RPMI7951 (cell line): ENCODE measurements at places on chromosomes 7 and 10.

GRCh38 chr7:112101201-112101846 is 104.9 kb downstream of the DOCK4 start:
- no peak for DNase-seq

DNA sequence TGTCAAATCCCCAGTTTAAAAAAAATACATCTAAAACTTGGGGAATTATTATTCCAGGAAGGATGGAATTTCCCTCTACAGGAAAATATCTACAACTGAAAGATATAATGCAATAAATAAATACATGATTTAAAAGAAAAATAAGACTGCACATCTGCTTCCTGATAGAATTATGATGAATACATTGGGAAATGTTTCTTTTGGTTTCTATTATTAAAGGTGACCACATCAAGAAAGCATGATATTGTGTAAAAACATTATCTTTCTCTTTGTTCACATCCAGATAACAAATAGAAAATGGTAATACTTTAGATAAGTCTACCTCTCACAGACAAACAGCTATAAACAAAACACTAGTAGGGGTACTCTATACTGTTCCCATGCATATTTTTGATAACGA is 19.2 kb downstream of the SEMA3D start:
- DNase-seq: no peak

DNA sequence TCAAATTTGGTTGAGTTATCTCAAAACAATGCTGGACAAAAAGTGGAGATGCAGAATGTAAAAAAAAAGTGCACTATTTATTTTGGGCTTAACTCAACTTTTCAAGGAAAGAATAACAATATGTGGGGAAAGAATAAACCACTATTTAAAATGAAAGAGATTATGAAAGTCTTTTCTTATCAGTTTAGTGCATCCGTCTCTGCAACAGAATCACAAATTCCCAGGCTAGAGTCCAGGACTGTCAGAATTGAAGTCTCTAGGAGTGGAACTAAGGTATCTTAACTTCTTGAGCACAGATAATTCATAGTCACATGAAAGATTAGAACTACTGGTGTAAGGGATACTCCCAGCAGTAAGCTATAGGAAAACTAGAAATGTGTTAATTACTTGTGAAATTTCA is 1200.3 kb upstream of the LRRN3 start:
- no peak for DNase-seq

- DNase-seq: peak; percentile 91
Observed at GRCh38 chr7:17774248-17774647, 166.0 kb downstream of the SNX13 start.

DNA sequence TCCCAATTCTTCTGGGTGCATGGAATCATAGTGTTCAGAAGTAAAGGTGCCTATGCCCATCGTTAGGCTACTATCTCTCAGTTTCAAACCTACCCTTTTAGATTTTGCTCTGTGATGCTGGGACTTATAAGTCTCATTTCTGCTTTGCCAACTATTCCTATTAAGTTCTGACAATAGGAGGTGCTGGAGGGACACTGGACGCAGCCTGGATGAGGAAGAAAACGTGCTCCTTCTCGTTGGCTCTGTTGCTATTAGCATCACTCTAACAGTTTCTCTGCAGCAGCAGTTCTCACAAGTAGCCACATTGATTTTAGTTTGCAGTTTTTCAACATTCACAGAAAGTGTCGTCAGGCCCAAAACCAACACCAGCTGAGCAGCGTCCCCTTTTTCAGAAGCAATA is 72.4 kb downstream of the ABCC2 start:
- peak; percentile 43 for DNase-seq

DNA sequence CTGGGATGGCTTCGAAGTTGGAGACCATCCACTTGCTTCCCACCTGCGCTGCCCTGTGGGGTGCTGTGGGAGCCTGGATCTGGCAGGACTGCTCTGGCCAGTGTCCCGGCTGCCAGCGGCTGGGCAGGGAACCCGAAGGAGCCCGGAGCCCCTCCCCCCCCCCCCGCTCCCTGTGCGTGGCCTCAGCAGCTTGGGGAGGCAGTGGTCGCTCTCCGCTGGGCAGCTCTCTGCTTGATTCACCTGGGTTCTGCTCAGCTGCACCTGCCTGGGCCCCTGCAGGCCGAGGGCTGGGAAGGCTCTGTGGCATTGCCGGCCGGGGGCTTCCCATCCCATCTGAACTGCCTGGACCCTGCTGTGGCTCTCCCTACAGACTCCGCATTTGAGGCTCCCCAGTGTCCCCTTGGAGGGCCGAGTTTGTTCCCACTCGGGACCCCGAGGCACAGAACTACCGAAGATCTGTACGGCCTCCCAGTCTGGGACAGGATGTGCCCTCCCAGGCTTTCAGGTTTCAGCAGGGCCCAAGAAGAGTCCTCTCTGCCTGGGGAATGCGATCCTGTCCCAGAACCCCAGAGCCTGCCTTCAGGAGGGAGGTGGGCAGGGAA is 525.1 kb downstream of the TCERG1L start:
- DNase-seq: no peak

DNA sequence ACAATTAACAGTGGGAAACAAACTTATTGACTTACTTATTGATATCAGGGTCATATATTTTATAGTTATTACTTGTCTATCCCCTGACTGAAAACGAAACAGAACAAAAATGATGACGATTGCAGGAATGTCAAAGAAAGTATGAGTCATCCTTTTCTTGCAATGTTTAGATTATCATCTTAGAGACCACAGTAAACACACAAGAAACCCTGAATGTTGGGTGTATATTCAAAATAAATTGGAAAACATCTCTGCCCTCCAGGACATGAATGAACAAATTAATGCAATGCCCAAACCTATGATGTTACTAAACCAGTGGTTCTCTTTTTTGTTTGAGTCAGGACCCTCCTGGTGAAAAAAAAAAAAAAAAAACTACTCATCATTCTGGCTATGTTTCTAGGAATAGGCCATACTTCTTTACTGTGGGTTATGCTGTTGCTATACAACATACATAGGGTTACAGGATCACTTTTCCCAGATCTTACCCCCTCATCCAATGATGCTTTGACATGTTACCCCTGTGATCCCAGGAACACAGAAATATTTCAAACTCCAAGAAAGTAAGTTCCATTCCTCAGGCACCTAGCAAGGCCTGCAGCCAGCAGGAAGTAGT is 623.4 kb upstream of the IGFBP3 start:
- DNase-seq: peak; percentile 89

DNA sequence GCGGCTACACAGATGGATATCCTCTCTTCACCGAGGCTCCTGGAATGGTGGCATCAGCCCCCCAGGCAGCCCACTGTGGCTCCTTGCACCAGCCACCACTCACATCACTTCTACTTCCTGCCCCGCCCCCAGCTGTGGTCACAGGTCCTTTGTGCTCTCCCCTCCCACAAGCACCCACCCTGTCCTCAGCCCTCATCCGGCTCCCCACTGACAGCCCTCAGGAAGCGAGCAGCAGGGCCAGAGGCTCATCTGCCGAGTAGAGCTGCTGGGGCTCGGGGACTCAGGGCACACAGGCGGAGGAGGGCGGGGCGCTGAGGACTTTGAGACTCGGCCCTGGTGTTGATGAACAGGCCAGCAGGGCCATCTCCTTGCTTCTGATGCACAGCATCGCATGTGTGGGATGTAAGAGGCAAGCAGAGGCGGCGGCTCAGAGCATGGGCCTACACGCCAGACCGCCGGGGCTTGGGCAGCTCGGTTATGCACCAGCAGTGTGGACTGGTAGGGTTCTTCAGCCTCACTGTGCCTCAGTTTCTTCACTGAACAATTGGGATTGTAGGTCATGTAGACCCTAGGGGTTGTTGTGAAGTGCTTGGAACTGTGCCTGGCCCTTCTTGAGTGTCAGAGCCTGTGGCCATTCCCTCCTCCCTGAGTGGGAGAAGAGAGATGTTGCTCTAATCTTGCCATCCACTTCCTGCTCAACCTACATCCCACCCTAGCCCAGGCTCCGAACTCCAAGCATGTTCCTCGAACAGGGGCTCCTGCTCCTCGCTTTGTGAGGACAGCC is at the start of gene PRF1:
Gene PRF1 (minus strand): TSS at position 77 of the 784 bp plus-strand sequence. CDS start 1,839 bp downstream, outside the sequence.
- DNase-seq: no peak

- no peak for DNase-seq
Observed at GRCh38 chr7:96244992-96245292, 77.0 kb downstream of the SLC25A13 start.

GRCh38 chr10:89118091-89118490 is 89.0 kb downstream of the CH25H start:
- peak; percentile 71 for DNase-seq

DNA sequence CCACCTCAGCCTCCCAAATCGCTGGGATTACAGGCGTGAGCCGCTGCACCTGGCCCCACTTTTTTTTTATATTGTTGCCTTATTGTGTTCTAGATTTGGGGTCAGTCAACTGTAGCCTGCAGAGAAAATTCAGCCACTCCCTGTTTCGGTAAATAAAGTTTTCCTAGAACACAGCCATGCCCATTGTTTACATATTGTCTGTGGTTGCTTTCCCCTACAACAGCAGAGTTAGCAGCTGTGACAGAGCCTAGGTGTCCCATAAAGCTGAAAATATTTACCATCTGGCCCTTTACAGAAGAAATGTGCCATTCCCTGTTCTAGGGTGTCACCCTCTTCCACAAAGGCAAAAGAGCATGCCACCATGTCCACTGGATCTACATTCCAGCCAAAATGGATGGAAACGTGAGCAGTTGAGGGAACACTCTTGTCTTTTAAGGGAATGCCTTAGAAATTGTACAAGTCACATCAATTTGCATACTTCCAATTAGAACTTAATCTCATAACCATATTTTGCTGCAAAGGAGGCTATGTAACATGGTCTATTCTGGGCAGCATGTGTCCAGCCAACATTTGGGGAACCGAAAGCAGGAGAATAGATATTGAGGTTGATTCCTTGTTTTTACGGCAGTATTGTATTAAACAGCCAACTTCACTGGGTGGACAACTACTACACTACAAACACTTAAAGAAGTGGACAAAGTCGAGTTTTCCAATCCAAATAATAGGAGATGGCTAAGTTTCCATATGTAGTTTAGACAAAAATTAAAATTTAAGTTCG is 11.0 kb upstream of the BLVRA start:
- DNase-seq: no peak
